ENCODE measurements at places on chromosomes 4 and X. TPM values are rescaled to one million over a fixed set of nuclear protein-coding genes. Genes with fewer than 3 reads are reported as not detected.

JCHAIN gene
- not detected for total RNA-seq

PABPC1L2B gene
- total RNA-seq: not detected

CLNK gene
- not detected for total RNA-seq

ADGRG4 gene
- not detected for total RNA-seq

MRFAP1 gene
- 96.1 TPM for total RNA-seq

TNMD gene
- not detected for total RNA-seq

TRPC3 gene
- 5.4 TPM for total RNA-seq

IGFBP7 gene
- total RNA-seq: 42.0 TPM

MSMO1 gene
- total RNA-seq: 357 TPM

AFF1 gene
- 5.7 TPM for total RNA-seq

VCX3B gene
- not detected for total RNA-seq

LRRC66 gene
- 0.49 TPM for total RNA-seq

RXFP1 gene
- total RNA-seq: 18.7 TPM

NEIL3 gene
- total RNA-seq: 2.2 TPM

DTHD1 gene
- 0.74 TPM for total RNA-seq

FAM53A gene
- 2.0 TPM for total RNA-seq

IL2 gene
- not detected for total RNA-seq

AREG gene
- 0.25 TPM for total RNA-seq

XKRX gene
- total RNA-seq: not detected

CYLC1 gene
- not detected for total RNA-seq

SLC25A31 gene
- total RNA-seq: not detected

GABRG1 gene
- total RNA-seq: 21.9 TPM

ARL9 gene
- total RNA-seq: 2.0 TPM

MAB21L2 gene
- total RNA-seq: not detected

SRPK3 gene
- 0.25 TPM for total RNA-seq

RGS12 gene
- total RNA-seq: 110 TPM

CYTL1 gene
- total RNA-seq: 0.49 TPM
